Fibroblast of mammary gland (primary cell): ENCODE measurements at places on chromosomes 16 and 17.

GRCh38 chr17:142102-142661, 4.8 kb downstream of the SCGB1C2 start:
- DNase-seq: peak; percentile 45

DNA sequence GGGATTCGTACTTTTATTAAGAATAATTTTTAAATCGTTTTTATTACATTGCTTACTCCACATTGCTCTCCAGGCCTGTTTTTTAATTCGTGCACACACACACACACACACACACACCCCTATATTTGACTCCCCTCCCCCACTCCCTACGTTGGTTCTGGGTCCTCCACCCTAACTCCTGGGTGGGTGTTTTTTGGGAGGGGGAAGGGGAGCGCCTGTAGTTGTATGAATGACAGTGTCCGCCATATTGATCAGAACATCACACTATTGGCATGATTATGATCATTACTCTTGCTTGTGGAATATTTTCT, 1.3 kb downstream of the GNAO1 start:
- no peak for DNase-seq

GRCh38 chr17:82384730-82385481, 13.3 kb downstream of the UTS2R start:
- DNase-seq: peak; percentile 75

DNA sequence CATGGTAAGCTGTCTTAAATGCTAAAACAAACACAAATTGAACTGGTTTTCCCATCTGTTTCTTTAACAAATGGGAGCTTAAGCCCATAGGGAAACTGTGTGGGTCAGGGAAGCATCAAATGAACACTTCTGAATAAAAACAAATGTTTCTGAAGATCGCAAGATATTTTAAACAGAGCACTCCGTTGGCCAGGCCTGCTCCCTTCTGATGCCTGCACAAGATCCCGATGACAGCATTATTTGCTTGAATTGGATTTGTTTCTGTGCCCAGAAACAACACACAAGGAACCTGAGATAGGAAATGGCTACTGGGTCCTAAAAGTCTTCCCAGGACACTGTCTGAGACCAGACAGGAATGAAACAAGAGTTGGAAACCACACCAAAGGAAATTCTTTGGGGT, 425.8 kb upstream of the ZFHX3 start:
- no peak for DNase-seq

- no peak for DNase-seq
Observed at GRCh38 chr16:86366481-86366880, 143.8 kb upstream of the FOXF1 start.

GRCh38 chr17:35372846-35373533, 431 bp downstream of the SLFN11 start:
- peak; percentile 12 for DNase-seq

GRCh38 chr17:51346218-51346982, 86.1 kb downstream of the UTP18 start:
- DNase-seq: no peak

GRCh38 chr16:58850678-58851020, 116.5 kb upstream of the GOT2 start:
- DNase-seq: no peak
